ENCODE measurements at places on chromosomes 3 and 15.

GRCh38 chr3:154334973-154335420, 10.7 kb upstream of the DHX36 start:
- peak; percentile 38 for DNase-seq

DNA sequence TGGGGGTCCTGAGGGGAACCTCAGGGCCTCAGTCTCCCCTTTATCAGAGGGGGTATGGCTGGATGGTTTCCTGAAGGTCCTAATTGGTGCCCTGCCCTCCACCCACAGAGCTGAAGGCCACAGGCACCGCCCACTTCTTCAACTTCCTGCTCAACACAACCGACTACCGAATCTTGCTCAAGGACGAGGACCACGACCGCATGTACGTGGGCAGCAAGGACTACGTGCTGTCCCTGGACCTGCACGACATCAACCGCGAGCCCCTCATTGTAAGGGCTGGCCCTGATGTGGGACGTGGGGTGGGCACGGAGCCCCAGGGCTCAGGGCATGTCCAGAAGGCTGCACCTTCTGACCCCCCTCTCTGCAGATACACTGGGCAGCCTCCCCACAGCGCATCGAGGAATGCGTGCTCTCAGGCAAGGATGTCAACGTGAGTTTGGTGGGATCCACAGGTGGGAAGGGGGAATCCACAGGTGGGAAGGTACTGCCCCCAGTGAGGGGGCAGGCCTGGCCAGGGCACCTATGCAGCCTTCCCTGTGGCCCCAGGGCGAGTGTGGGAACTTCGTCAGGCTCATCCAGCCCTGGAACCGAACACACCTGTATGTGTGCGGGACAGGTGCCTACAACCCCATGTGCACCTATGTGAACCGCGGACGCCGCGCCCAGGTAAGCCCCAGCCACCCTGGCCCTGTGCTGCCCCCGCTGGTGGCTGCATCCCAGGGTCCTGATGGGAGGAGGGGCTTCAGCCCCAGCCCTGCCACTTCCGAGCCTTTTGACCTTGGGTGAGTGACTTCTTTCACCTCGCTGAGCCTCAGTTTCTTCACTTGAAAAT, 17.5 kb upstream of the GNAT1 start:
- DNase-seq: no peak

DNA sequence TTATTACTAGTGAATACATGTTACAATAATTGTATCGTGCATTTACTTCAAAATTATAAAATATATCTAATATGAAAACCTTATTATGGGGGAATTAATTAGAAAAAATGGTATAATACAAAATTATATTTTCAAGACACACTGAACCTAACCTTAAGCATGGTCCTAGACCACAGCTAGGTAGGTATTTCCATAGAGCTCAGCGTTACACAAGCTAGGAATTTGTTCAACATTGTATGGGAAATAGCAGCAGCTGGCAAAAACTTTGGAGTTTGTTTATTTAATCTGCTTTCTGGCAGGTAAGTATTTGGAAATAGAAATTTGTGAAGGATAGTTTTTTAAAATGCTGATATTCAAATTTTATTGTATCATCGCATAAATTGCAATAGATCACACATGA, 52.9 kb downstream of the BCHE start:
- DNase-seq: no peak

DNA sequence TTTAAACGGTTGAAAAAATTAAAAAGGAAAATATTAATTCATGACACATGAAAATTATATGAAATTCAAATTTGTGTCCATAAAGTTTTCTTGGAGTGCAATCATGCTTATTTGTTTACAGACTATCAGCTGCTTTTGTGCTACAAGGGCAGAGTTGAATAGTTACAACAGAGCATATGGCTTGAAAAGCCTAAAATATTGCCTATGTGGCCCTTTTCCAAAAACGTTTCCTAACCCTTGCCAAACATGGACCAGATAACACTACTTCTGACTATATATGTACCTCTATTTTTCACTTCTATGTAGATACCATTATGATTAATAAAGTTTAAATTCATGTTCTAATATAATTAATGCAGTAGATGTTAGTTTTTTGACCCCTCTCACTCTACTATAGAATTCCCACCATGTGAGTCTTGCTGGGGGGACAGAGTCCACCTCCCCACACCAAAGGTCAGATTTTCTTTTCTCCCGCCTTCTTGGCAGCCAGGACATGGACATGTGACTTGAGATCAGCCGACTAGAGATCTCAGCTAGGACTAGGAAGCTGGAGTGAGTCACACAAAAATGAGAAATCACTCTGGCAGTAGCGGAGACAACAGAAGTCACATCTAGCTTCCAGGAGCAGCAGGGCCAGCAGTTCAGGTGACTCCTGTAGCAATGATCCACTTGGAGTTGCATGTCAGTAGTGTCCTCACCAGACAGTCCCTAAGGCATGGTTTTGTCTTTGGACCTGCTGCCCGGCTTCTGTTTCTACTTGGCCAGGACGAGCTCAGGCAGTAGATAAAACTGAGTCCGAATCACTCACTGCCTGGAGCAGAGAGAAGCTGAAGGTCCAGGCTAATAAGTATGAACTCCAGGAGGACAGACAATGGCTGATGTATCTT, 22.4 kb downstream of the CIAO2A start:
- no peak for DNase-seq

- DNase-seq: no peak
Observed at GRCh38 chr3:141049681-141050080, 1.5 kb upstream of the SPSB4 start.

GRCh38 chr3:5731100-5731499, 543.6 kb downstream of the EDEM1 start:
- no peak for DNase-seq

DNA sequence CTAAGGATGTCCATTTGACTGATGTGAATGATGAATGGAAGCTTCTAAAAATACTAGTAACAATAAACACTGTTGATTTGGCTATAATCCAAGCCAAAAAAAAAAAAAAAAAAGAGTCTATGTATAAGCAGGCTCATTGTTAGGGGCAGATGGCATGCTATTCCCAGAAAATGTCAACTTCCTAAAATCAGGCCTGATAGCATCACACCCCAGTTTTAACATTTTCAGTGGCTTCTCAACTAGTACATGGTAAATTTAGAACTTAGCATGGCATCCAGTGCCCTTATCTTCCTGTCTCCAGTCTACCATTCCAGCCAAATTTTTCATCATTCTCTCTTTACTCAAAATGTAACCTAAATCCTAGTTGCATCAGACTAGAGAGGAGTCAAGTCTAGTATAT, 288.2 kb upstream of the ZNF385D start:
- no peak for DNase-seq

GRCh38 chr3:45092132-45093031, 53.8 kb downstream of the CDCP1 start:
- no peak for DNase-seq

DNA sequence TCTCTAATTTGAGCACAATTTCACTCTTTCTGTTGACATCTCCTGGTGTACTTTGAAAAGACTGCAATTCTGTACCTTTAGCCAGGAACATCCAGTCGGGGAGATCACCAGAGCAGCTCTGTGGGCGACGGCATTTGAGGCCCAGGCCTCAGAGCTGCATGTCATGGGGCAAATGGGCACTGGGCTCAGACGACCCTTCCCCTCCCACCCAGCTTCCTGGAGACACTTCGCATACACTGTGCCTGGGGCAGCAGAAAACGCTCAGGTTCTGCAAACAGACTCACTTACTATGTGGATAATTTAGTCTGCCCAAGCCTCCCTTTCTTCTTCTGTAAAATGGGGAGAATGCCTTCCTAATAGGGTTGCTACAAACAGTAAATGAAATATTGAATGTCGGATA, 96.9 kb downstream of the HMG20A start:
- DNase-seq: no peak

GRCh38 chr3:84666468-84666867, 292.3 kb upstream of the CADM2 start:
- DNase-seq: no peak

GRCh38 chr3:48429317-48429959, 448 bp downstream of the PLXNB1 start:
- DNase-seq: peak; percentile 58

GRCh38 chr3:103794656-103795055, 1359.8 kb downstream of the ZPLD1 start:
- no peak for DNase-seq

GRCh38 chr15:45253330-45253729, 1.3 kb downstream of the SLC28A2 start:
- DNase-seq: no peak
